ENCODE measurements at places on chromosomes 12 and 14. TPM values are rescaled to one million over a fixed set of nuclear protein-coding genes. Genes with fewer than 3 reads are reported as not detected.

KRT76 gene
- total RNA-seq = not detected

DTX3 gene
- 28.8 TPM for total RNA-seq

PRH2 gene
- total RNA-seq = not detected

GLIPR1L1 gene
- total RNA-seq = not detected

TMTC2 gene
- 4.4 TPM for total RNA-seq

SLC17A8 gene
- total RNA-seq = not detected

CCDC175 gene
- total RNA-seq = not detected

GTF2A1 gene
- 32.2 TPM for total RNA-seq
